Sigmoid colon (tissue), 7 donors: ENCODE measurements at places on chromosomes 3 and 15. TPM values are rescaled to one million over a fixed set of nuclear protein-coding genes. Genes with fewer than 3 reads are reported as not detected.

DNA sequence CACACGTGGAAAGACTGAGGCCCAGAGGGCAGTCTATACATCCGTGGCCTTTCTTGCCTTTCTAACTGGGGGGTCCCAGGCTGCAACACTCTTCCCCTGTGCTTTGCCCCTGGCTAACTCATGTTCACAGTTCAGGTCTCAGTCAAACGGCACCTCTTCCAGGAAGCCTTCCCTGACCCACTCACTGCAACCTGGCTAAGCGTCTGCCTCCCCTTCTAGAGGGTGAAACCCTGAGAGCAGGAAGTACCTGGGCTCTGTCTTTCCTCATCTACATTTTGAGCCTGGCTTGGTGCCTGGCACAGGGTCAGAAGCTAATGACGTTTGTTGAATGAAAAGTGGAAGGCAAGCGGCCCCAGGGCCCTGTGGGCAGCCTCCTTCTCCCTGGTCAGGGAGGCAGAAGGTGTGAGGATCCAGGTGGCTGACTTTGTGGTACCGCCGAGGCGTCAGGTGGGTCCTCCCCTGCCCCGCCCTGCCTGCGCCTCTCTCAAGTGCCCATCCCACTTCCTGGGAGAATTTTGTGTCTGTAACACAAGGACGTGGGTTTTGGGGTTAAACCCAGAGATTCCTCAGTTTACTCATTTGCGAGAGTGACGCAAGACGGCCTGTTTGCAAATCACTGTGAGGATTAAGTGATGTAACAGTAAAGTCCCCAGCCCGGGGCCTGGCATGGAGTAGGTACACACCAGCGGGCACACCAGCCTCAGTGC is 32.1 kb downstream of the DNASE1L3 start:
- no peaks in the 10 kb centered on the region for H3K36me3 ChIP-seq
- no peaks in the 10 kb centered on the region for H3K27me3 ChIP-seq
- no peak overlapping the region for H3K4me3 ChIP-seq

Gene NPAP1
- total RNA-seq = 0.28 TPM

DNA sequence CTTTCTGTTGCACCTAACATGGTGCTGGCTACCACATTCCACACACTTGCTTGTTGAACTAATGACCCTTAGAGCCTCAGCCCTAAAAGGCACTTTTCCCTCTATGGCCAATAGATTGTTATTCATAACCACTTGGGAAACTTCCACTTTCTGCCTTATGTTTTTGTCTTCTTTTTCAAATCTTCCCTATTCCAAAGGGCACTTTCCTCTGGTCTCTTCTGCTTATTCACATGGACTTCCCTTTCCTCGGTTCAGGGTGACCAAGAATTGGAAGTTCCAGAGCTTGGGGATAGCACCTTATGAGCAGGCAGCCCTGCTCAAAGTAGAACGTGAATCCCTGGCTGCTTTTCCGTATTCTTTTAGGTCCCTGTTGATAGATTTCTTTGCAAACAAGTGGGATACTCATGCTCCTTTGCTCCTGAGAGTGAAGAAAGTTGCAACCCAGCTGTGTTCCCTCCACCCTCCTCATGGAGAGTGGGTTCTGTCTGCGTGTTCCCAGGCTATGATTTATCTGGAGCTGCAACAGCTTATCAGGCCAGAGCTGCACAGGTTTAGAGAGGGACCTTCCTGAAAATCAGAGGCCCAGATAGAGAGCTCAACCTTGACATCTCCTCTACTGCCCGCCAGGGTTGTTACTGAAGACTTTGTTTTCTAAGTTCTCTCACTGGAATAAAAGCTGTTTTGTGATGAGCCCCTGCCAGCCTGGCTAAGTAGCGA is 58.8 kb upstream of the MYZAP start:
- H3K27ac ChIP-seq = no peak overlapping the region
- no peak overlapping the region for H3K4me3 ChIP-seq
- no peaks in the 10 kb centered on the region for H3K36me3 ChIP-seq

GRCh38 chr3:128207951-128208350 is 54.7 kb downstream of the EEFSEC start:
- H3K4me1 ChIP-seq = peaks cover 8% of the 10 kb centered on the region
- H3K4me3 ChIP-seq = no peak overlapping the region
- no peak for DNase-seq
- no peaks in the 10 kb centered on the region for H3K36me3 ChIP-seq
- H3K27me3 ChIP-seq = no peaks in the 10 kb centered on the region

- DNase-seq = no peak
- H3K27ac ChIP-seq = no peak overlapping the region
- H3K4me3 ChIP-seq = no peak overlapping the region
- H3K36me3 ChIP-seq = no peaks in the 10 kb centered on the region
Measured at GRCh38 chr3:16987141-16987540, 102.4 kb downstream of the PLCL2 start.

Gene RASSF1
- total RNA-seq = 29.3 TPM

DNA sequence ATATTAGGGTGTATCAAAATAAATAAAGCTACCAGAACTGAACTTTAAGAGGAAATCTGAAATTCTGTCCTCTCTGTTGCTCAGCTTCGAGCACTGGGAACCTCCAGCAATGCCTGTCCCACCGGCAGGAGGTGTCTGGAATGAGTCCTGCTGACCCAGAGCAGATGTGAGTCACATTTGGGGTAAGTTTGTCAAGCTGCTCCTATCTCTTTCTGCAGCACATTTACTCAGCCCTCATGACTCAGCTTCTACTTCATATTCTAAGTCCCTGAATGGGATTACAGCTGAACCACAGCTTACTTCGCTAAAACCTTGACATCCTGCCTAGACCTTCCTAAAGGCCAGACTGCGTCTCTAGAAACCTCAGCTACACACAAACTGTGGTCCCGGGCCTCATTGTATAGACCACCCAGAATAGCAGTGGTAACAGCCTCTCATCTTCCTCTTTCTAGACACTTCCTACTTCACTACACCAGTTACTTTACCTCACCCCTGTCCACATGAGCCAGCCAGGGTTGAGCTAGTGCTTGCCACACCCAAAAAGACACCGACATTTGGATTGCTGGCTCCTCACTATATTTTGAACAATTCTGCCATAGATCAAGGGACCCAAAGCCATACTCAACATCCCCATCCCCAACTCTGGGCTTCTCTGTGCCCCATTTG is 109.6 kb upstream of the TMCO5A start:
- H3K27ac ChIP-seq = no peak overlapping the region
- H3K36me3 ChIP-seq = no peaks in the 10 kb centered on the region
- no peak for DNase-seq
- no peaks in the 10 kb centered on the region for H3K4me1 ChIP-seq
- no peaks in the 10 kb centered on the region for H3K27me3 ChIP-seq

Gene CIB2
- 3.5 TPM for total RNA-seq

Gene TNNC1
- total RNA-seq = not detected

DNA sequence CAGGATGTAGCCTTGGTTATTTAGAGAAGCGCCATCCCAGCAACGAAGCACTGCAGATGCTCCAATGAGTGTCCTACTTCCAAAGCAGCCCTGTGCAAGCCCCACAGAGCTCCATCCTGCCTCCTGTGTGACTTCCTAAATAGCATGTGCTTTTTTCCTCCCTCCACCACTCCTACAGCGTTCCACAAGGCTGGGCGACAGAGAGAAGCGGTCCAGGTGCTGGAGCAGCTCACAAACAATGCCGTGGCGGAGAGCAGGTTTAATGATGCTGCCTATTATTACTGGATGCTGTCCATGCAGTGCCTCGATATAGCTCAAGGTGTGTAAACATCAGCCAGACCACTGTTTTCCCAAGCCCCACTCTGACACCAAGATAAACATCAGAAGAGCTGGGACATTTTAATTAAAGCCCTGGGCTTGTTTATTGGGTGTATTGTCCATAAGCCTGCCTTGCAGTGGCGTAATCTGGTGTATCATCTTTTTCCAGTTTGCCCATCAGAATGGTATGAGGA is 22.2 kb upstream of the RHO start:
- H3K27ac ChIP-seq = no peak overlapping the region
- H3K36me3 ChIP-seq = peaks cover 8% of the 10 kb centered on the region
- no peak overlapping the region for H3K4me3 ChIP-seq
- H3K4me1 ChIP-seq = no peaks in the 10 kb centered on the region
- DNase-seq = no peak

DNA sequence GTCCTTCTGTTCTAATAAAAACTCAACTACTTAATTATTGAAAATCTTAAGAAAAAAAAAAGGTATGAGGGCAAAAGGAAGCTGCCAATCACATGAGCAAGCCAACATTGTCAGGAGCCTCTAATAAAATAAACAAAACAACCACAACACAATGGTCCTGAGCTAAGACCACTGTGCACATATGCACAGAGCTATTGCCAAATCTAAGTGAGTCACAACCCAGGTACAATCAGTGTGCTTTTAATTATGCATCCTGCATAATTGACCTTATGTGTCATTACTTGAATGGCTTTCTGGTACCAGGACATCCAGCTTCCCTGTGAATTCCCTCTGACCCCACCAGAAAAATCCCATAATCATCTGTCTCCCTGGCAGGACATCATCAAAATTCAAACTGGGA is 639.8 kb downstream of the MAGI1 start:
- DNase-seq = no peak
- H3K27me3 ChIP-seq = no peaks in the 10 kb centered on the region
- peak overlapping the region; percentile 77 for H3K27ac ChIP-seq

DNA sequence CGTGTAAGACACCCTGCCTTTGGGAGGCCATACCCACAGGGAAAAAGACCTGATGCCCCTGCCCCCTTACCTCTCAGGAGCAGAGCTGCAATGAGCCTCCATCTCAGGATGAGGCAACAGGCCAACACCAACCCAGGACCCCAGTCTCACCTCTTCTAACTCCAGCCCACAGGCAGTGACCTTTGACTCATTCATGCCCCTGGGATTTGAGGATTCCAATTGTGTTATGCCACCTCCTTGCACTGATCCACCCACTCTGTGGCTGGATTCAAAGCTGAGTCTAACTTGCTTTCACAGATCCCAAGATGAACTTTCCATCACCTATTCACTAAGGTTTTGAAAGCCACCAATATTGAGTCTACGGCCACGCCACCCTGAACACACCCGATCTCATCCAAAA is 64.7 kb downstream of the MINAR1 start:
- DNase-seq = no peak
- no peaks in the 10 kb centered on the region for H3K36me3 ChIP-seq
- no peaks in the 10 kb centered on the region for H3K4me1 ChIP-seq
- H3K27ac ChIP-seq = no peak overlapping the region
- no peaks in the 10 kb centered on the region for H3K27me3 ChIP-seq

Gene FBXW12
- total RNA-seq = not detected

GRCh38 chr3:71012971-71013370 is 570.6 kb downstream of the FOXP1 start:
- no peaks in the 10 kb centered on the region for H3K4me1 ChIP-seq
- no peak overlapping the region for H3K27ac ChIP-seq
- no peaks in the 10 kb centered on the region for H3K27me3 ChIP-seq

- no peak overlapping the region for H3K4me3 ChIP-seq
- no peak for DNase-seq
- H3K36me3 ChIP-seq = peaks cover 89% of the 10 kb centered on the region
- no peaks in the 10 kb centered on the region for H3K27me3 ChIP-seq
- no peak overlapping the region for H3K27ac ChIP-seq
Measured at GRCh38 chr15:65476903-65477302, 40.6 kb downstream of the DPP8 start.

- peak overlapping the region; percentile 95 for H3K27ac ChIP-seq
- no peaks in the 10 kb centered on the region for H3K36me3 ChIP-seq
- H3K4me1 ChIP-seq = no peaks in the 10 kb centered on the region
Measured at GRCh38 chr3:66475386-66476020, 25.3 kb downstream of the LRIG1 start.

GRCh38 chr3:22536541-22536940 is 666.6 kb upstream of the UBE2E2 start:
- no peak overlapping the region for H3K4me3 ChIP-seq
- H3K27me3 ChIP-seq = no peaks in the 10 kb centered on the region
- DNase-seq = no peak
- H3K4me1 ChIP-seq = no peaks in the 10 kb centered on the region
- no peaks in the 10 kb centered on the region for H3K36me3 ChIP-seq

DNA sequence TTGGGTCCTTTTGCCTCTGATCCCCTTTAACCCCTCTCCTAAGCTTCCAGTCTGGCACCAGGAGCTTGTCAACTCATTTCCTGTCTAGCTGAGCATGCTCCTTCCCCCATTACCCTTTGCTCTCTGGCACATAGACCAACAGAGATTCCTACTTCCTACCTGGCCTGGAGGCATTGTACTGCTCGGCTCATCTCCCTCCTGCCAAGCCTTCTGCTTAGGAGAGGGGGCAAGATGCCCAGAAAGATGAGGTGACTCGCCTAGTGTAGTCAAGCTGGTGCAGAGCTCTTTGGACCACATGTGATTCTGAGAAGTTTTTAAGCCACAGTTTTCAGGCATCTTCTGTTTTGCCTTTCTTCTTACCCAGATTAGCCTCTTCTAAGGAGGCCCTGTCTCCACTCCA is 95.4 kb downstream of the ZNF621 start:
- no peaks in the 10 kb centered on the region for H3K4me1 ChIP-seq
- no peak overlapping the region for H3K4me3 ChIP-seq
- DNase-seq = no peak
- peaks cover 16% of the 10 kb centered on the region for H3K27me3 ChIP-seq
- no peaks in the 10 kb centered on the region for H3K36me3 ChIP-seq
- no peak overlapping the region for H3K27ac ChIP-seq

DNA sequence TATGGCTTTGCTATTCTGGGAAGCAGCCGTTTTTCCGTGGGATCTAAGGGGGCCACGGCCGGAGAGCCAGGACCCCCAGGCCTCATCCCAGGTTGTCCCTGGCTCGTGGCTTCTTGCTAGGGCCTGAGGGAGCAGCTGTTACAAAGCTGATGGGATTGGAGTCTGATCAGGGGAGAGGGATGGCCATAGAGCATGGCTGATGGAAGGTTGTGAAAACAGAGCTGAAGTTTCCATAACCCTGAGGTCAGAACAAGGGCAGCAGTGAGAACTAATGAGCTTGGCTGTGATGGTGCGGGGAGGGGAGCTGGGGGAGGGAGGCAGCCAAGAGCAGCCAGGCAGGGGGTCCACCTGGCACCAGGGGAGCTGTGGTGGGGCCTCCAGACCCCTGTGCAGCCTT is 63.0 kb downstream of the LINGO1 start:
- no peak for DNase-seq
- H3K27me3 ChIP-seq = no peaks in the 10 kb centered on the region
- H3K36me3 ChIP-seq = no peaks in the 10 kb centered on the region
- no peak overlapping the region for H3K27ac ChIP-seq
